KG1 (cell line): ENCODE measurements at places on chromosomes 11 and 22.

DNA sequence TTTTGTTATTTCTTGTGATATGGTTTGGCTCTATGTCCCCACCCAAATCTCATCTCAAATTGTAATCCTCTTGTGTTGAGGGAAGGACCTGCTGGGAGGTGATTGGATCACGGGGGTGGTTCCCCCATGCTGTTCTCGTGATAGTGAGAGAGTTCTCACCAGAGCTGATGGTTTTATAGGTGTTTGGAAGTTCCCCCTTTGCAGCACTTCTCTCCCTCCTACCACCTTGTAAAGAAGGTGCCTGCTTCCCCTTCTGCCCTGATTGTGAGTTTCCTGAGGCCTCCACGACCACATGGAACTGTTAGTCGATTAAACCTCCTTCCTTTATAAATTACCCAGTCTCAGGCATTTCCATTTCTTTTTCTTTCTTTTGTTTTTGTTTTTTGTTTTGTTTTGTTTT, 24.4 kb upstream of the SIK2 start:
- no peak for DNase-seq

DNA sequence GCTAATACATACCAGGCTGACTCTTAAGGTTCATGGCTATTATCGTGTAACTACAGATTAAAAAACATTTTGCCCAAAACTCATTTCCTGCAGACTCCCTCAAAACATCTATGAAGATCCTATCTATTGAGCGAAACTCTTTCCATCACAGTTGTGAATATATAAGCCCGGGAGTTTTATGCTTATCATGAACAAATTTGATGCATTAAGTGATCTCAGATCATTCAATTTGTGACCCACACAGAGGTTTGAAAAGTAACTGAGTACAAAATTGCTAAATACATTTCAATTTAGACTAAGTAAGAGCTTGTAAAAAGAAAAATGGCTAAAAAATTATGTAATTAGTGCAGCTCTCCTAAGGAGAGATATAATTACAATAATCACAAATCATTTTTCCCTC, 1228.8 kb upstream of the TENM4 start:
- no peak for DNase-seq

GRCh38 chr22:48918585-48919186, 909.0 kb downstream of the BRD1 start:
- no peak for DNase-seq

- no peak for DNase-seq
Observed at GRCh38 chr22:50278956-50279619, 8.9 kb upstream of the MAPK11 start.

DNA sequence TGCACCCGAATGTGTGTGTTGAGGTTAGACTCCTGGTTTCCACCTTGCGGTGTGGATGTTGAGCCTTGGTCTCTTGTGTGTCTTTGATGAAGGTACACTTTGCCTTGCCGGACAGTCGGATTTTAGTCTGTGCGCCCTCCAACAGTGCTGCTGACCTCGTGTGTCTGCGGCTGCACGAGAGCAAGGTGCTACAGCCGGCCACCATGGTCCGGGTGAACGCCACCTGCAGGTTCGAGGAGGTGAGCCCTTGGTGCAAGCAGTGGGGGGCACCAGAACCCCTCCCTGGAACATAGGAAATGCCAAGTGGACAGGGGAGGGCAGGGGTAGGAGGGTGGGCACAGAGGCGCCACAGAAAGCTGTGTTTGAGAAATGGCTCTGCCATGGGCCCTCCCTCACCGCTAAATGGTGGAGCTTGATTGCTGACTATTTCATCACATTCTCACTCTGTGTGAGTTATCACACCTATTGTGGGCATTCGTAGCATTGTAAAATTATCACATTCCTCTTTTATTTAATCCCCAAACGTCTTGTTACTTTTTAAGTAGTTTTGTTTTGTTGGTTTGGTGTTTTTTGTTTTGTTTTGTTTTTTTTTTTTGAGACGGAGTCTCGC, 26.4 kb upstream of the PANX2 start:
- DNase-seq = no peak

DNA sequence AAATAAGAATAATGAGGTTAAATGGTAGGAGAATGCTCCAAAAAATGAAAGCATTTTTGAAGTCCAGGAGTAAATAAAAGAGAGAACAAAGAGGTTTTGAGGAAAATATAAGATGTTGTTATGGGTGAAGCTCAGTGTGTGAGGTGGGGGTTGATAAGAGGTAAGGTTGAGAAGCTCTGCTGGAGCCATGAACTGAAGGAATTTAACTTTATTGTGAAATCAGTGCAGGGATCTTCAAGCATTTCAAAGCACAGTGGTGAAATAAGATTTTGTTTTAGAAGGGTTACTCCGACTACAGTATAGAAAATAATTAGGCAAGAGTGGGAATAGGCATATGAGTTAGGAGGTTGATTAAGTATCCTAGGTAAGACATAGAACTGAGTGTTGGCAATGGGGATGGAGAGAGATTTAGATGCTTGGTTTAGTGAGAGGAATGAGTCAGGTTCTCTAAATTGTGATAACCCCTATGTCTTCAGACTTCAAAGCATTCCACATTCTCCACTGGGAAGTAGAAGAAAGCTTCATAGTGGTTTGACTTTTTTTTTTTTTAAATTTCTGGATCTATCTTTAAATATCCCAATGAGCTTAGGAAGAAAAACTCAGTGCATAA, 403.2 kb downstream of the AASDHPPT start:
- DNase-seq = no peak

GRCh38 chr11:68750195-68751003, 921 bp downstream of the TESMIN start:
- DNase-seq = no peak

GRCh38 chr22:36257308-36257707, 4.4 kb downstream of the APOL1 start:
- no peak for DNase-seq

DNA sequence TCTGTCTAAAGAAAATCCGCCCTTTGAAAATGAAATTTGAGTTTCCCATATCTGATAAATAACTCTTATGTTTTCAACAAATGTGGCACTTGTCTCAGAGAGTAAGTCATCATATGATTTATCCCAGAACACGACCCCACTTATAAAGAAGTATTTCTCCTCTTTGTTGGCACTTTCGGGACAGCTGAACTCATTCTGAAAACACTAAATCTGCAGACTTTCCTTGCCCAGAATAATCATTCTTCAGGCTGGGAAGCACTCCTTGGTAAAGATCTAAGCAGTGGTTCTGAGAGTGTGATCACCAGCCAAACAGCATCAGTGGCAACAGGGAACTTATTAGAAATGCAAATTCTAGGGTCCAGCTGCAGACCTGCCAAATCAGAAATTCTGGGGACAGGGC, 532.2 kb upstream of the API5 start:
- DNase-seq = no peak

DNA sequence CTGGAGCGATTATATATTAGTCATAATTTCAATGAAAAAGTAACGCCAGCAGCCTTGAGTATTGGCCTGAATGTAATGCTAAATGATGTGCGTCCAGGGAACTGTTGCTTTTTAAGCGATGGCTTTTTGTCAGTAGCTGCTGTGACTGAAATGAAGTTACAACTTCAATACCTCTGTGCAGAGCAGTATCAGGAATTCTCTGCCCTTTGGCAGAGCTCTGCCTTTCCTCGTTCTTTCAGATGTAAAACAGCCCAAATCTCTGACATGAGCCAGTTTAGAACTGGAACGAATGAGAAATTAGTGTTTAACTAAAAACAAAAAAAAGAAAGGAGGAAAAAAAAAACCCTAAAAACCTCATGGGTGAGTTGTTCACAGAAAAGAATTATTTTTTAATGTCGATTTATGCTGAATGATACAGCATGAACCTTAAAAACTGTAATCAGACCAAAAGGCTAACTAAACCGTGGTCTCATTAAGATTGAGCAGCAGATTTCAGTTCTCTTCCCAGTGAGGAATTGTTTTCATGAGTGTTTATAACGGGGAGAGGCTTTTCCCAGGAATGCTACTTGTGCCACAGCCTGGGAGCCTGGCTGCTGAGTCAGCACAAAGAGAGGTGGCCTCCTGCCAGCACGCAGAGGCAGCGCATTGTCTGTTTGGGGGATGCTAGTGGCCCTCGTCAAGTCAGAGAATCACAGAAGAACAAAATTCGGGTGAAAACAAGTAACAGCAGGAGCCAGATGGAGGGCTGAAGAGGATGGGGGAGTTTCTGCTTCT, 146.2 kb upstream of the RASSF10 start:
- no peak for DNase-seq

DNA sequence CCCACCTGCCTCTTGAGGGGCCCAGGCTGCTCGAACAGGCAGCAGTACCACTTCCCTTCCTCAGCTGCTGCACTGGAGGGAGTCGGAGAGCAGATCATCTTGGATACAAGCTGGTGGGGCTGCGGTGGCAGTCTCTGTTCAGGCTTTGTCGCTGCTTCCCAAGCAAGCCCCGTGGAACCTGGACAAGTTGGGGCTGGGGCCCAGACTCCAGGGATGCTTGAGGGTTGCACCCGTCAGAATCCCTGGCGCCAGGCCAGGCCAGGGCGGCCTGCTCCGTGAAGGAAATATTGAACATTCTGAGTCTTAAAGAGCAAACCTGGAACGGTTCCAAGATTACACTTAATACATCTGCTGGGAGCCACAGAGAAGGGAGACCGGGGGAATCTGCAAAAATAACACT, 310.1 kb upstream of the SORL1-AS1 start:
- no peak for DNase-seq

DNA sequence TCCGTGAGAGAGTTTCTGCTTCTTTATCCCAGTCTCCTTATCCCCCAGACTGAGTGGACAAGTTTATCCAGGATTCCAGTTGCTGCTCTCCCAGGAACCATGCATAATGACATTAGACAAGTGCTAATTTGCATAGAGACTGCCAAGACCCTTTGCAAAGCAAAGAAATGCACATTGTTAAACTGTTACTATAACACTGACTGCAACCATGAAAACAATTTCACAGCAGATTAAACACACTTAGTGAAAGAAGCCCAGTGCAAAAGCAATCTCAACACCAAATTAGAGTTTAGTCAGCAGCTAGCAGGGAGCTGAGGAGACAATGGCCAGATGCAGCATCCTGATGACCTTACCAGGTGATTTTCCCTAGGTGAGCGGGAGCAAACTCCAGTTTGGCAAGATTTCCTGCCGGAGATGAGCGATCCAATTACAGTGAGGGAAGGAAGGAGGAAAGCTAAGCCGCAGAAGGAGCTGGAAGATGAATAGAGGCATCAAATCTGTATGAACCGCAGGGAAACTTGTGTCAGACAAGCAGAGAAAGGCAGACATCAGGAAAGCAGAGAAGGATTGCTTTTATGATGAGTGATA, 273.8 kb upstream of the B3GAT1 start:
- DNase-seq = no peak

- DNase-seq = no peak
Observed at GRCh38 chr11:113019711-113020110, 58.5 kb downstream of the NCAM1 start.

GRCh38 chr11:116837231-116838091, at the start of gene APOA1:
Gene APOA1, minus strand, starts transcription at chr11:116837622. Its CDS starts 235 bp downstream, at chr11:116837387.
- DNase-seq = no peak

- DNase-seq = peak; percentile 81
Observed at GRCh38 chr22:36331306-36331911, 56.4 kb downstream of the MYH9 start.

DNA sequence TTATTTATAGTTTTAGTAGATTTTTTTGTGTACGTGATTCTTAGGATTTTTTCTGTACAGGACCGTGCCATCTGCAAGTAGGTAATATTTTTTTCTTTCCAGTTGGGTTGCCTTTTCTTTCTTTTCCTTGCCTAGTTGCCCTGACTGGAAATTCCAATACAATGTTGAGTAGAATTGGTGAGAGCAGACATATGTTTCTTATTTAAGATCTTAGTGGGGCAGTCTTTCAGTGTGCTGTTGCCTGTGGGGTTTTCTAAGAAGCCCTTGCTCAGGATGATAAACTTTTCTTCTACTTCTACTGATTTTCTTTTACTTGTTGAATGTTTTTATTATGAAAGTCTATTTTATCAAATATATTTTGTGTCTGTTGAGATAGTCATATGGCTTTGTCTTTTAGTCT, 33.0 kb downstream of the ATXN10 start:
- DNase-seq = no peak

- no peak for DNase-seq
Observed at GRCh38 chr22:47734511-47734910, 972.1 kb downstream of the TBC1D22A start.

GRCh38 chr11:102763440-102763839, 17.0 kb downstream of the MMP10 start:
- DNase-seq = no peak

- DNase-seq = no peak
Observed at GRCh38 chr22:37552524-37553163, 7.6 kb upstream of the CDC42EP1 start.

GRCh38 chr11:12215181-12215593, 104.8 kb downstream of the MICAL2 start:
- DNase-seq = no peak

DNA sequence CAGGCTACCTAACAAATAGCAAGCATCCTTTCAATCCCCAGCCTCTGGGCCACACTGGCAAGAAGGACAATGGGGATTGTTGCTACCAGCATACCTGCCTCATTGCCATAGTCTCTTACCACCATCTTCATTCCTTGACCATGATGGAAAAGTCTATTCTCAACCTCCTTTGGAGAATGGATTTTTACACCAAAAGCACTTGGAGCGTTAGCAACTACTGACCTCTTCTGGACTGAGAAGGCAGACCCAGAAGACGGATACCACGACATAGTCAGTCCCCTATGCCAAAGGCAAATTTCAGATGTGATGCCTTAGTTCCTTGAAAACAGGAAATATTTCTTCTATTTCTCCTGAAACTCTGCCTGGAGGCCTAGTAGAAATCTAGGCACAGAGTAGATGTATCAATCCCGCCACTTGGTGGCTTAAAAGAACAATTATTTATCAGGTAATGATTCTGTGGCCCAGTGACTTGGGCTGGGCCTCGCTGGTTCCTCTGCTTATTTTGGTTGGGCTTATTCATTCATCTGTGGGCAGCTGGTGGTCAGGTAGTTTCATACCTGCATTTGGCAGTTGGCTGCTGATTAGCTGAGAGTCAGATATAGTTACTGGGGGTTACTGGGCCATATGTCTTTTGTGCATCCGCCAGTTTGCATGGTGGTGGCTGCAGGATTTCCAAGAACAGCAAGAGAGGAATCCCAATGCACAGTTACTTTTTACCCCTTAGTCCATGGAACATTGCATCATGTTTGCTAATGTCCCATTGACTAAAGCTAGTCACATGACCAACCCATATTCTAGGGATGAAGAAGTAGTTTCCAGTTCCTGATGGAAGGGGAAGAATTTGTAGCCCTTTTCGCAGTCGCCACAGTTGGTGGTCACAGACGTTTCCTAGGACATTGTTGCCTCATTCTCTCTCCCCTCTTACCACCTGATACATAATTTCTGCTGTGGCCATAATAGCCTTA, 75.2 kb downstream of the DHCR7 start:
- no peak for DNase-seq
